ENCODE measurements at places on chromosomes 1 and 21.

- no peak for DNase-seq
Observed at GRCh38 chr21:36810443-36810842, 111.5 kb downstream of the SIM2 start.

DNA sequence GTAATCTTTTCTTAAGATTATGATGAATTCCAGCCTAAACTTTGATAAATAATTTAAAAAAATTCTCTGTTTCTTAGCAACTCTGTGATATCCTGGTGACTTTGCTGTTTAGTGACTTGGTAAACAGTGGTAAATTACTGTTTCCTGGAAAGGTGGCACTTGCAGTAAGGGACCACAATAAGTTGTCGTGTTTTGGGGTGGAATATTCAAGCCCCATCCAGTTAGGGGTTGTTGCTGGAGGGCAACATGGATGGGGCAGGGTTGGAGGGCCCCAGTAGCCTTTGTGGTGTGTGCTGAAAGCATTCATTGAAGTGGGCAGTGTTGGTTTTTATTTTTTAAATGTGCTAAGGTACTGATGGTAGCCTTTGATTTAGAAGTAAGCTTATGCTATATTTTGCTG, 30.3 kb downstream of the PRDM2 start:
- DNase-seq = no peak

- DNase-seq = no peak
Observed at GRCh38 chr1:76162254-76162653, 87.7 kb downstream of the ST6GALNAC3 start.

GRCh38 chr1:170436928-170437327, 95.0 kb upstream of the GORAB start:
- DNase-seq = no peak

DNA sequence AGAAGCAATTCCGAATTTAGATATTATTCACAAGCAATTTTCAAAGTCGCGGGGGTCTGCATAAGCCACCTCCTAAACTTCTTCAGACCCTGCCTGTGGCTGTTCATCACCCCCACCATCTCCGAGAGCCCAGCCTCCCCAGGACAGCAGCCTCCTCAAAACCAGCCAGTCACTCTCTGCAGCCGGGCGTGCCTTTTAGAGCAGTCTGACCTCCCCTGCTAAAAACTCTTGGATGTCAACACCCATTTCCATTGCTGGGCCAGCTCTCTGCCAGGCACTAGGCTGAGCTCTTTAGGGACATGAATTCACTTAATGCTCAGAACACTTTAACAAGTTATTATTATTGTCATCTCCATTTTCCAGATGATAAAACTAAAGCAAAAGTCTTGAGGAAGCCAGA, 11.7 kb downstream of the ADPRS start:
- no peak for DNase-seq

DNA sequence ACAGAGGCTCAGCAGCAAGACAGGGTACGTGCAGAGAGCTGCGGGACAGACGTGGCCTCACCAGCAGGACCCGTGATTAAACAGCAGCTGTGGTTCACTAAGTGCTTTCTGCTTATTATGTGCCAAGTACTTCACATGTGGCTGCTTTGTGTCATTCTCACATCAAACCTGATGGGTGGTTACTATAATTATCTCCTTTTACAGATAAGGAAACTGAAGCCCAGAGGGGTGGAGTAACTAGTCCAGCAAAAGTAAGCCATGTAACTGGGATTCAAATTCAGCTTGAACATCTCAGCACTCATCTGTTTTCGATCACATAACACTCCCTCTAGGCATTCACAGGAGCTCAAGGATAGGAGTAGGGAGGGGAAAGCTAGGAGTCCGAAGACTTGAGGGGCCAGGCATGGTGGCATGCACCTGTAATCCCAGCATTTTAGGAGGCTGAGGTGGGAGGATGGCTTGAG, 50.8 kb upstream of the CLIC4 start:
- peak; percentile 16 for DNase-seq

DNA sequence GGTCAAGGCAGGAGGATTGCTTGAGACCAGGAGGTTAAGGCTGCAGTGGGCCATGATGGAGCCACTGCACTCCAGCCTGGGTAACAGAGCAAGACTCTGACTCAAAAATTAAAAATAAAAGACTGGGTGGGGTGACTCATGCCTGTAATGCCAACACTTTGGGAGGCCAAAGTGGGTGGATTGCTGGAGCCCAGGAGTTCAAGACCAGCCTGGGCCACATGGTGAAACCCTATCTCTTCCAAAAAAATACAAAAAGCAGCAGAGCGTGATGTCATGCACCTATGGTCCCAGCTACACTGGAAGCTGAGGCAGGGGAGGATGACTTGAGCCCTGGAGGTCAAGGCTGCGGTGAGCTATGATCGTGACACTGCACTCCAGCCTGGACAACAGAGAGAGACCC, 44.4 kb upstream of the COX20 start:
- no peak for DNase-seq

GRCh38 chr21:29403301-29403700, 104.6 kb downstream of the BACH1 start:
- peak; percentile 30 for DNase-seq

- no peak for DNase-seq
Observed at GRCh38 chr21:45330851-45331261, 43.2 kb upstream of the POFUT2 start.

DNA sequence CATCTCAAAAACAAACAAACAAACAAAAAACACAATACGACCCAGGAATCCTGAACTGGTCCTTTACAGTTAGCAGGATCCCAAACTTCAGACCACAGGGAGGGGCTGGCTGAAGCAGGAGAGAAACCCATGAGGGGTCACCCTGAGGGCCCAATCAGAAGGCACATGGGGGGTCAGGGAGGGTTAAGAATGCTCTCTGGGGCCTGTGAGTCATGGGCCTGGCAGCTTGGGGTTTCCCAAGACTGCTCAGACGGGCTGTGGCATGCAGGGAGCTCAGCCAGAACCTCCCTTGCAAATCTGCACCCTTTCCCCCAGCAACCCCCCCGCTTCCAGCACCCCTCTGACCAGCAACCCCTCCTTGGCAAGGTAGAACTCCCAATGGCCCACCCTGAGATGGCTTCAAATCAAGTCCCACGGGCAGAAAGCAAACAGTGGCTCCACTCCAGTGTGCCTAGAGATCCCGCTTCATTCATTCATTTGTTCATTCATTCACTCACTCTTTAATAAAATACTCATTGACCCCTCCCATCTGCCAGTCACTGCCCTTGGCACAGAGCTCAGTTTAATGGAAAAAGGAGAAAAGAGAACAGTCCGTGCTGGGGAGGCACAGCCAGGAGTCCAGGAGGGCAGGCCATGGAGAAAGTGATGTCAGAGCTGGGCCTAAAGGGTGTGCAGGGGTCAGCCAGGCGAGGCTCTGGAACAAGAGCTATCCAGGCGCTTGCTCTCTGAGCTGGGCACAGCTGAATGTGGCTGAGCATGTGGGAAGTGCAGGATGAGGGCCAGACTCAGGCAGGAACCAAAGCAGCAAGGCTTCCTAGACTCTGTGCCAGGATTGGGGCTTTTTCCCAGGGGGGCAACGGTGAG, 8.2 kb downstream of the UQCRHL start:
- DNase-seq = peak; percentile 97

DNA sequence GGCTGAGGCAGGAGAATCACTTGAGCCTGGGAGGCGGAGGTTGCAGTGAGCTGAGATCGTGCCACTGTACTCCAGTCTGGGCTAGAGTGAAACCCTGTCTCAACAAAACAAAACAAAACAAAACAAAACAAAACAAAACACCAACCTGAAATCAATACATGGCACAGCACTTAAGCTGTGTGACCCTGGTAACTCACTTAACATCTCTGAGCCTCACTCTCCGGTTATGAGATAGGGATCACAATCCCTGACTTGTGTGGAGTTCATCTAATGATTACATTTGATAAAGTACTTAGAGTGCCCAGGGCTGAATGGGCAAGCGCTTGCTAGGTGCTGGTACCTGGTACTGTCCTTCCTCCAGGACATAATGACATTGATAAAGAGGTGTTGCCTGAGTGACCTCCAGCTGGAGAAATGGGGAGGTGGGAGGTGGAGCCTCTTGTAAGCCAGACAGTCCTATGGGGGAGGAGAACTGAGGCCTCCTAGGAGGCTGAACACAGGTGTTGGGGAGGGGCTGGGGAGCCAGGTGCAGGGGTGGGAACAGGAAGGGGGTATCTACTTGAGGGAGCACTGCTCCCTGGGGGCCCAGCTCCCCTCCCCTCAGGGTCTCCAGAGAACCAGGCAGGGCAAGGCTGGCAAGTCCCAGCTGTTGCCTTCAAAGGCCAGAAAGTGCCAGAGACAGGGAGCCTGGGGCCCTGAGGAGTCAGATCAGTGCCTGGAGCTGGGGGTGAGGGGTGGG, 17.9 kb downstream of the FOXO6 start:
- DNase-seq = no peak

DNA sequence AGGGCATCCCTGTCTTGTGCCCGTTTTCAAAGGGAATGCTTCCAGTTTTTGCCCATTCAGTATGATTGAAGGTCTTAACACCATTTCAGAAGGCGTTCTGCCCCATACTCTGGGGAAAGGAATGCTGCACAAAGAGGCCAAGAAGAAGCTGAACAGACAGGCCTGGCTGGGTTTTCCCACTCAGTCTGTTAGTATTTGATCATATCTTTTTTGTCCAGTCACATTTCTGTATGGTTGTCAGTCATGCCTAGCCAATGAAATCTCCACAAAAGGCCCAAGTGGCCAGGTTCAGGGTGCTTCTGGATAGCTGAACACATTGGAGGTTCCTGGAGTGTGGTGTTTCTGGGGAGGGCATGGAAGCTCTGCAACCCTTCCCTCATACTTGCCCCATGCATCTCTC, 72.1 kb downstream of the NEK7 start:
- no peak for DNase-seq

GRCh38 chr1:192943108-192943507, 116.1 kb downstream of the UCHL5 start:
- DNase-seq = peak; percentile 37

GRCh38 chr1:179995576-179995975, 41.0 kb downstream of the CEP350 start:
- DNase-seq = no peak

GRCh38 chr1:235910357-235911299, 43.9 kb upstream of the LYST start:
- peak; percentile 88 for DNase-seq

GRCh38 chr1:40404670-40405462, 31.3 kb downstream of the SMAP2 start:
- peak; percentile 77 for DNase-seq

DNA sequence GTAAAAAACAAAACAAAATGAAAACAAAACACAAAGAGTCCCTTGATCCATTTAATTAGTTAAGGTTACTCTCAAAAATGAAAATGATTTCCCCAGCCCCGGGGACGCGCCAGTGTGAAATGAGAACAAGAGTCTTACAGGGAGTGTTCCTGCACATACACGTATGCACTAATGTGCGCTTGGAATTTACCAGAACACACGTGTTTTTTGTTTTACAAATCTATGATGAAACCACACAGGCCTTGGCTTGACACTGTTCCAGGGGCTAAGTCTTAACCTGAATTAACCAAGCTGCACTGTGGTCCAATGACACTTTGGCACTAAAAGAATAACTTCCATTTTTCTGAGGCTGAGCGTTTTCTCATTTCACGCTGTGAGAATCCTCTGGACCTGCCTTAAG, 63.7 kb downstream of the SLC45A1 start:
- DNase-seq = peak; percentile 68

DNA sequence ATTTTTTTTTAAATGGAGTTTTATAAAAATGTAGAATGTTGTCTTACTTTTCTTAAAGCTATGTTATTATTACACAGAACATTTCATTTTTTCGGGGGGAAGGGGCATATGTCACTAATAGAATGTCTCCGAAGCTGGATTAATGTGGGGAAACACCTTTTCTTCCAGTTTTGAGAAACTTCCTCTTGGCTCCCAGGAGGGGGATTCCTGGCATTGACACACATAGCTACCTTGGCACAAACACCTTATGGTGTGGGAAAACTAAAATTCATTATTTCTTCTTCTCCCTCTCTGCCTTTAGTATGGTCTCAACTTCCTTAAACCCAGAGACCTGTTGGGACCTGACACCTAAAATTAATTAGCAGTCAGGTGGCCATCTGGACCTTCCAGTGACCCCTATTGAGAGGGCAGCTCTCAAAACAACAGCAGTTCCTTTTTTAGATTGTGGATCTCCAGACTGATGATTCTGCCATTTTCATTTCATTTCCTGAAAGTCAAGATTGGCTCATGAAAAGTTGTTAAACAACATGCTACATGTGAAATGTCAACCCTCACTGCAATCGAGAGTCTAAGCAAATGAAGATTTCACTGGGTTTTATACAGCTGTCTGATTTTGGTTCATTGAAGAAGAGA, 70.1 kb upstream of the EDEM3 start:
- no peak for DNase-seq

GRCh38 chr1:212596798-212597197, 11.8 kb upstream of the ATF3 start:
- no peak for DNase-seq

DNA sequence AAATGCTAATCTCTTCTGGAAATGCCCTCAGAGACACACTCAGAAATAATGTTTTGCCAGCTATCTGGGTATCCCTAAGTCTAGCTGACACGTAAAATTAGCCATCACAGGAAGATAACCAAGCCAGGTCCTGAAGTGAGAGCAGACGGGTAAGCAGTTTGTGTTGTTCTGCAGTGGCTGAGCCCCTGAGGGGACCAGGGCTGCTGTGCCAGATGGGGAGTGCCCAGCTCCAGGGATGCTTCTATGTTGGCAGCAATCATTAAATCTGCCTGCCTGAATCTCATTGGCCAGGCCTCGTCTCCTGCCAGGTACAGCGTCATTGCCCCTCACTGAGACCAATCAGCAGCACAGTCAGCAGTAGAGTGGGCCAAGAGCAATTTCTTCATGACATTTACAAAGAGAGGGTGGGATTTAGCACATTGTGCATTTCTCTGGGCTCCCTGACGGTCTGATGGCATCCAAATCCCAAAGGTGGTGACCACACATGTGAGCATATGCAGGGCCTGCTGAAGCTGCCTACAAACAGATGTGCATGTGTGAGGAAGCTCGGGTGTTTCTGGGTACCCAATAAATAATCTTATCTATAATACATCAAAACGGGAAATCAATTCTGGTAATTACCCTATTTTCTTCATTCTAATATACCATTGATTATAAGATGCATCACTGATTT, 58.7 kb upstream of the LRRN2 start:
- no peak for DNase-seq

DNA sequence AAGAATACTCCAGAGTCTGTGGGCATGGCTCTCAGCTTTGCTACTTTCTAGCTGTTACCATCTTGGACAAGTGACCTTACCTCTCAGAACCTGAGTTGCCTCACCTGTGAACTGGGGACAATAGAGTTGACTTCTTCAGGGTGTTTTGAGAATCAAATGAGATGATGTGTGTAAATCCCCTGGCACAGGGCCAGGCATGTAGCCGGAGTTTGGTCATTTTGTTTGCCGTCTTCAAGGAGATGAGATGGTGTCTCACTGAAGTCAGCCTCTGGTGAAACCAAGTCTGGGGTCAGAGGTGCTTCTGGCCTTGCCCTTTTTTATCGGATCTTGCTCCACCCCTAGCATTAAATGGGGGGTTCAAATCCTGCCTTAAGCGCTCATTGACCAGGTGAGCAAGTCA, 149.2 kb upstream of the TMEM51 start:
- no peak for DNase-seq

DNA sequence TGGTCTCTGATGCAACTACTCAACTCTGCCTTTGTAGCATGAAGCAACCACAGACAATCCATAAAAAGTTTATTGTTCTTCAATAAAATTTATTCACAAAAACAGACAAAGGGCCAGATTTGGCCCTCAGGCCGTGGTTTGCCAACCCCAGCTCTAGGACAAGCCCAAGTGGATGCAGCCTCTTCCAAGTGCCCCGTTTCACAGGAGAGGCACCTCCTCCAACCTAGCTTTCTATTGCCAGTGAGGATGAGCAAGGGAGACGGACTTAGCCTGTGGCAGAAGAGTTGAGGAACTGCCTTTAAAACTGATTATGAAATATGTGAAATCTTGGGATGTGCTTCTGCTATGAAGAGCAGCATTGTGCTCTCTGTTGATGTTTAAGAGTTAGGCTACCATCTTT, 105.4 kb downstream of the PSMG1 start:
- no peak for DNase-seq
